ENCODE measurements at places on chromosomes 7 and 10.

- DNase-seq: peak; percentile 45
These were observed 11.1 kb downstream of the PKD1L1 start for GRCh38 chr7:47937065-47937687.

- no peak for DNase-seq
These were observed 34.1 kb upstream of the NPFFR1 start for GRCh38 chr10:70317943-70318318.

GRCh38 chr10:25465582-25466372 lies 291.0 kb downstream of the GPR158 start:
- DNase-seq: no peak

GRCh38 chr7:3042861-3043489 lies 692 bp downstream of the CARD11 start:
- peak; percentile 83 for DNase-seq

All from stimulated activated CD8-positive, alpha-beta memory T cell treated with anti-CD3 and anti-CD28 coated beads, Interleukin-4, amount 100 ng/mL, for 48 hours (primary cell).